ENCODE measurements at places on chromosomes 7 and 10.

DNA sequence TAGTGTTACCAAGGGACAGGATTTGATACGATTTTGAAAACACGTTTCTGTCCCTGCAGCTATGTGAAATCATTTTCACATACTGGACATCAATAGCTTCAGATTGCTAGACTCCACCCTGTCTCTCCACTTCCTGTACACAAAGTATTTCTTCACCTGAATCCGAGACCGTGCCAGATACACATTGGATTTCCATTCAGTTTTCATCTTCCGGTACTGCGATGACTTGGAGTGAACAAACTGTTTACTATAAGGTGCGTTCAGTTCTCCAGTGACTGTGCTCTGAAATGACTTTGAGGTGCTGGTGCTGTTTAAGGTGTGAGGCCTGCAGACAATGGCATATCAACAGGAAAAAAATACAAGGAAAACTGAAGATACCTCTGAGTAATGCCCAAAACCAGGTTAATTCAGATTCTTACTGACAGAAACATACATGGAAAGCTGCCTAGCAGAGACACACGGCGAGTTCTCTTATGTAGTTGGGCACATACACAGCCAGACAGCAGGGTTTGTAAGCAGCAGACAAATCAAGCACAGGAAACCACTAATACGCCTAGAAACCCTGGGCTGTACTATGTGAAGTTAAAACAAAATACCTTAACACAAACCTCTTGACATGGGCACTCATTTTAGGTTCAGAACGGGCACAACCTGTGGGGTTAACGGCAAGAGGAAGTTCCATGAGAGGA, 119.2 kb downstream of the GALNT11 start:
- DNase-seq, result no peak

GRCh38 chr7:142482891-142483658, 225.2 kb upstream of the PRSS58 start:
- DNase-seq, result peak; percentile 57

GRCh38 chr7:148962823-148963582, 65.3 kb downstream of the PDIA4 start:
- DNase-seq, result peak; percentile 79

DNA sequence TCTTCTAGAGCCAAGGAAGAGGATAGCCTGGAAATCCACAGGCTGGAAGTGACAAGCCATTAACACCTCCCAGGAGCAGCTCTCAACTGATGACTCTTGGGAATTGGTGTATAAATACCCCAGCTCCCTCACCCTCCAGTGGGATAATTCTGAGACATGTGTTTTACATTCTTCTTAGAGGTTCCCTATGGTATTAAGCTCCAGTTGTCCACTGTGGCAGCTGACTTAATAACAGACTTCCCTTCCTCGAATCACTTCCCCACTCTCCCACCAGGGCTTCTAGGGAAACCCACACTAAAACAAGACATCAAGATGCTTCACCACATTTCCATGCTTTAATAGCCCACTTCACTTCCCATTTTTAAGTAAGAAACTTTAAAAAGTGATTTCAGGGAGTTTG, 47.2 kb downstream of the FAM107B start:
- no peak for DNase-seq

DNA sequence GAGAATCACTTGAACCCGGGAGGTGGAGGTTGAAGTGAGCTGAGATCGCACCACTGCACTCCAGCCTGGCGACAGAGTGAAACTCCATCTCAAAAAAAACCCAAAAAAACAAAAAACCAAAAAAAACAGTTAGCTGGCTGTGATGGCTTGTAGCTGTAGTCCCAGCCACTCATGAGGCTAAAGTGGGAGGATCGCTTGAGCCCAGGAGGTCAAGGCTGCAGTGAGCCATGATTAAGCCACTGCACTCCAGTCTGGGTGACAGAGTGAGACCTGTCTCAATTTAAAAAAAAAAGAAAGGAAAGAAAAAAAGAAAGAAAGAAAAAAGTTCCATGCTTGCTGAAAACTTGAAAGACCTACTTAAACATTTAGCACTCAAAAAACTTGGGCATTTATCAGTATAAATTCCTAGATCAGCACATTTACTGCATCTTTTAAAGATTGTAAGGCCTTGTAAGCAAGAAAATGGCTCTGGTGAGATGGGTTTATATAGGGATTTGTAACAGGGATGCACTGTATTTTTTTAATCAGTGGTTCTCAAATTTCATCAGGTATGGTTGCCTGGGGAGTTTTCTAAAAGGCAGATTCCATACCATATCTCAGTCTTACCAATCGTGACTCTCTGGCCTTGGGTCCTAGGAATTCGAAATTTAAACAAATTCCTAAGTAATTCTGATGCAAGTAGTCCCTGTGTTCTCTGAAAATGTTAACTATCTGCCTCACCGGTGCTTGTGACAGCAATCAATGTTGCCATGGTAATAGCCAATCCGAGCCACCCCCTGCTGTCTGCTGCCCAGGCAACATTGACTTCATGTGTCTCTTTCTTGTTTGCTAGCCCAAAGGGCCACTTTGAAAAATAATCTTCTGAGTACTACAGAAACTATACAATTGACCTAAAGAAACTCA, 11.5 kb upstream of the NT5C2 start:
- no peak for DNase-seq

DNA sequence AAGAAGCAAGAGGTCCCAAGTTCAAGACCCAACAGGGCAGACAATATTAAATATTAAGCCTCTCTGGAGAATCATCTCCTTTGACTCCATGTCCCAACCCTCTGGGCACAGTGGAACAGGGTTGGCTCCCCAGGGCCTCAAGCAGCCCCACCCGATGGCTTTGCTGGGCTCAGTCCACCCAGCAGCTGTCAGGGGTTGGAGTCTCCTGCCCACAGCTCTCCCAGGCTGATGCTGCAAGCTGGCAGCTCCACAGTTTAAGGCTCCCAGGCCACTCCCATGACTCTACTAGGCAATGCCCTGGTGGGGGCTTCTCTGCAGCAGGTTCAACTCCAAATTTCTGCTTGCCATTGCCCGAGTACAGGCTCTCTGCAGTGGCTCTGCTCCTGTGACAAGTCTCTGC, 55.1 kb downstream of the LARP4B start:
- DNase-seq, result no peak

DNA sequence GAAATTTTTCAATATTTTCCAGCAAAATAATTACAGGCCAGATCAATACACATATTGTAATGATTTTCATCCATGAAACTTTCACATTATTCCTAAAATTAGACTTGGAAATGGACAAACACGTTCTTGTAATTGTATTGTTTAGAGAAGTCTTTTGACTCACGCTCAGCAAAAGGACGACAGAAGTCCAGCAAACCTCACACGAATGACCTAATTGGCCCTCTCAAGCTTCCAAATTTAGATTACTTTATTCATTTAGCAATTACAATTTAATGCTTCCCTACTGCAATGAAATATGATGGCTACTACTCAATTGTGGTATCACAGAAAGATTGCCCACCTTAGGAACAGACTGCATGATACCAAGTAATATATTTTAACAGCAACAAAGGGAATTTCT, 702.2 kb downstream of the MAGI2 start:
- no peak for DNase-seq

- no peak for DNase-seq
These were observed 52.1 kb downstream of the STRA8 start for GRCh38 chr7:135285547-135286233.

DNA sequence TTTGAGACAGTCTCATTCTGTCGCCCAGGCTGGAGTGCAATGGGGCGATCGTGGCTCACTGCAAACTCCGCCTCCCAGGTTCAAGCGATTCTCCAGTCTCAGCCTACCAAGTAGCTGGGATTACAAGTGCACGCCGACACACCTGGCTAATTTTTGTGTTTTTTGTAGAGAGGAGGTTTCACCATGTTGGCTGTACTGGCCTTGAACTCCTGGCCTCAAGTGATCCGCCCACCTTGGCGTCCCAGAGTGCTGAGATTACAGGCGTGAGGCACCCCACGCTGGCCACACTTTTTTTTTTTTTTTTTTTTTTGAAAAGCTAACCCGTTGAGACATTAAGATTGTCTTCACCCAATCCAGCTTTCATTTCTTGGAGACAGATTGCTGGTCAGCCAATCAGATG, 2.1 kb downstream of the ZNF273 start:
- DNase-seq, result no peak

DNA sequence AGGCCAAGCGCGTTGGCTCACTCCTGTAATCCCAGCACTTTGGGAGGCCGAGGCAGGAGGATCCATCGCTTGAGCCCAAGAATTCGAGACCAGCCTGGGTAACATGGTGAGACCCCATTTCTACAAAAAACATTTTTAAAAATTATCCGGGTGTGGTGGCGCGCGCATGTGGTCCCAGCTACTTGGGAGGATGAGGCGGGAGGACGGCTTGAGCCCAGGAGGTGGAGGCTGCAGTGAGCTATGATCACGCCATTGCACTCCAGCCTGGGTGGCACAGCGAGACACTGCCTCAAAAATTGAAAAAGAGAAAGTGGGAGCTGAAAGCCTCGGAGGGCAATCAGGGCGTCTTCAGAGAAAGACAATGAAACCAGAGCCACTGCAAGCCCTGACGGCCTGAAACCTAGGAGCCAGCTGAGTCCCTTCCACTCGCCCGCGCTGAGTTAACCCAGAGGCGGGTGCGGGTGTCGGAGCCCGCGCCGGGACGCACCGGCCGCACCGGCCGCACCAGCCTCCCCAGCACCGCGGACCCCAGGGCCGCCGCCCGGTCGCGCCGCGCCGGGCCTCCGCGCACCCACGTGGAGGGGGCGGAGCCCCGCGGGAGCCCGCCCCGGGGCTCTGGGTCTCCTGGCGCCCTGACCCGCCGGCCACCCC, 22.4 kb downstream of the ZFAND2A start:
- DNase-seq, result no peak

GRCh38 chr10:58266003-58266825, 1.5 kb downstream of the IPMK start:
- peak; percentile 76 for DNase-seq

DNA sequence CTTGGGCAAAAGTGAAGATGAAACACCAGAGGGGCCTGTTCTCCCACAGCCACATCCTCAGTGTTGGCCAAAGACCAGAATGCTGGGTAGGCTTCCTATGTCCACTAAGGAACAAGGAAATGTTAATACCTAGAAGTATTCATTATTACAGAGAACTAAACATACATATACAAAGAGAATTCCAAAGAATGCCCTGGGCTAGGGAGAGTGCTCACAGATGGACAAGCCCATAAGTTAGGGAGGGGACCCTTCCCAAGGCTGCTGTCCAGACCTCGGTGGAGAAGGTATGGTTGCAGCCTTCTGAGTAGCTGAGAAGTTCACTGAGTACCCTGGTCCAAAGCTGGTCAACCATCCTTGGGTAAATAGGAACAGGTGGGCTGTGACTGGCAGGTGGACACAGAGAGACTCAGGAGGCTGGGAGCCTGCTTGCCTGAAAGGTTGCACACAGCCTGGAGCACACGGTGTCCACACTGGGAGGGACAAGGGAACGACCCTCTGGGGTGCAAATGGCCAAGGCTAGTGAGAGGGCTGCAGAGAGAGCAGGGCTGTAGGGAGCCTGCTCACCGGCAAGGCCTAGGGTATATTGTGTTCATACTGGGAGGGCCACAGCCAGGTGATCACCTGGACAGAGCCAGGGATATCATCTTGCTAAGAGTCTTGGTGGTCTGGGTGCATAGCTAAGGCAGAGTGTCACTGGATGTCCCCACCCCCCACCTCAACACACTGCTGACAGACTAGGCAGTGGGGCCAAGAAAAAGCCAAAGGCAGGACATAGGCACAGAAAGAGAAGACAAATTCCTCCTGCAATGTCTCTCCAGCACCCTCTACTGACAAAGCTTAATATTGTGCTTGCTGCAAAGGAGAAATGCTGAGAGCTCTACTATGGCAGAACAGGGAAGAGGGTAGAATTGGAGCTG, 40.3 kb downstream of the CPVL start:
- peak; percentile 75 for DNase-seq

GRCh38 chr10:84267503-84268126, 22.8 kb downstream of the RGR start:
- DNase-seq, result peak; percentile 75

DNA sequence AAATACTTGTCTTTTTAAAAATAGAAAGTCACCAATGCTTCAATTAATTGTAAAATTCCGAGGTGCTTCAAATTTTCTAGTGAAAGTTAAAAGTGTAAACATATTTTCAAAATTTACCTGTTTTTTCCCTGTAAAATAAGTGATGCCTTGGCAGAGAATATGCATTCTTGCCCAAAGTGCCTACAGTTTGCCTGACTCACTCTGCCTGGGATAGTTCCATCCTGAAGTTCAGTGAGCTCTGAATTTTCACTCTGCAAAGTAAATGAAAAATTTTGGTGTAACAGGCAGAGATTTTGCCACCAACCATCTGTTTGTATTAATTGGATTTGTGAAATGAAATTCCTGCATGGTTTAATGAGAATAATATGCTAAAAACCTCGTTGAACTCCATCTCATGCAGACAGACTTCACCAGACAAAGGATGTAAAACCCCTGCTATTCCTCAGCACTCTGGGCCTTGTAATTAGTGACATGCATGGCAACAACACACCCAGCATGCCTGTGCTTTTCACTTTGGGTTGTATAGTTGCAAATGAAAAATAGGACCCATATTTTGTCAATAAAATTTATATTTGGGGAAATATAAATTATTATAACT, 117.4 kb upstream of the GNAI1 start:
- no peak for DNase-seq

GRCh38 chr10:79056736-79057391, 11.9 kb upstream of the ZMIZ1 start:
- no peak for DNase-seq

DNA sequence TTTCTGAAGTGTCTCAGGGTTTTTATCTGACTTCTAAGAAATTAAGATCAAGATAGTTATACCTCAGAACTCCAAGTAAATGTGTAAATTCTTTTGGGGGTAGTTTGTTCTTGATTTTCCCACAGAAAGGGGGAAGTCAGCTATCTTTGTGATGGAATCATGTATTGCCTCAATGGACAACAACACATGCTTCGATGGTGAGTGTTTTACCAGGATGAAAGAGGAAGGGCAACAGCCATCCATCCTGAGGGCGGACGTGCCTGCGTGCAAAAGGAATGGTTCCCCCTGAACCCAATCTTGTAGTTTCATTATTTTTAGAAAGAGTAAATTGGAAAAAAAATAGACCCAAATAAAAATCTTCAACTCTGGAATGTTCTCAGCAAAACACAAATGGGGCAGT, 67.2 kb upstream of the ZPBP start:
- peak; percentile 1 for DNase-seq
